ENCODE measurements at places on chromosomes 7 and 10.

DNA sequence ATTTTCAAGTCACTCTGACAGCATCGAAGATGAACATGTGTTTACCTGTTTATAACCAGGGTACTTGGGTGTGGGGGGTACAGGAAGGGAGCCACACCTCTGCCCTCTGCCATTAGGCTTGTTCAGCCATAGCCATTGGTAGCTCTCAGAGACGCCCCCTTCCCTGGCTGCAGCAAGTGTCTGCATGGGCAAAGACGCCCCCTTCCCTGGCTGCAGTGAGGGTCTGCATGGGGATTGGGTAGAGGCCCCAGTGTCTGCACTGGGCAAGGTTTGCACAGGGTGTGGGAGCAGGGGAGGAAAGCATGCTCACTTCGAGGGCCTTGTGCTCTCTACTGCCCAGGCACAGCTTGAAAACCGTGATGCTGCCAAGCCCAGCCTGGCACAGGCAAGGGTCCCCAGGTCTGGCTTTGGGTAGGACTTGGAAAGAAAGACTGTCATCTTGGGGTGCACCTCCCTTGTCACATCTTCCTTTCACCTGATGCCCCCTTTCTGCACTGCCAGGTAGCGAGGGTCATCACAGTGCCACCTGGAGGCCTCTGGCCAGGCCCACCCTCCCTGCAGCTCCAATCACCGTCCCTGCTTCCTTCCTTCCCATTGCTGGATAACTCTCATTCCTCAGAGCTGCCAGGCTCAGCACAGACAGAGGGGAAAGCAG is 3.7 kb downstream of the TMEM225B start:
- DNase-seq, result no peak

- no peak for DNase-seq
Measured at GRCh38 chr10:91420868-91421267, 10.7 kb downstream of the HECTD2 start.

DNA sequence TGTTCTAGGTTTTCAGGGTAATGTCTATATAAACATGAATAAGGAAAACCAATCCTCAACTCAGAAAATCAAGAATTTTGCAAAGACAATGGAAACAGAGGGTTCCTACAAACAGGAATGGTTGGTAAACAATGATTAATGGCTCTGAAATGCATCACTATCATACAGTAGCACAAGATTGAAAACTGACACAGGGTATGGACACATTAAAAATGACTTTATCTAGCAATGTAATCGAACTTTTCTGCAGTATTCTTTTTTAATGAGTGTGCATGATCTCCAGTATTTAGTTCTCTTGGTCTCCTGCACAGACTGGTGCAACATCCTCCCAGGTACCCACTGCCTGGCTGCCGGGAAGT is 15.9 kb downstream of the GRB10 start:
- DNase-seq, result no peak

DNA sequence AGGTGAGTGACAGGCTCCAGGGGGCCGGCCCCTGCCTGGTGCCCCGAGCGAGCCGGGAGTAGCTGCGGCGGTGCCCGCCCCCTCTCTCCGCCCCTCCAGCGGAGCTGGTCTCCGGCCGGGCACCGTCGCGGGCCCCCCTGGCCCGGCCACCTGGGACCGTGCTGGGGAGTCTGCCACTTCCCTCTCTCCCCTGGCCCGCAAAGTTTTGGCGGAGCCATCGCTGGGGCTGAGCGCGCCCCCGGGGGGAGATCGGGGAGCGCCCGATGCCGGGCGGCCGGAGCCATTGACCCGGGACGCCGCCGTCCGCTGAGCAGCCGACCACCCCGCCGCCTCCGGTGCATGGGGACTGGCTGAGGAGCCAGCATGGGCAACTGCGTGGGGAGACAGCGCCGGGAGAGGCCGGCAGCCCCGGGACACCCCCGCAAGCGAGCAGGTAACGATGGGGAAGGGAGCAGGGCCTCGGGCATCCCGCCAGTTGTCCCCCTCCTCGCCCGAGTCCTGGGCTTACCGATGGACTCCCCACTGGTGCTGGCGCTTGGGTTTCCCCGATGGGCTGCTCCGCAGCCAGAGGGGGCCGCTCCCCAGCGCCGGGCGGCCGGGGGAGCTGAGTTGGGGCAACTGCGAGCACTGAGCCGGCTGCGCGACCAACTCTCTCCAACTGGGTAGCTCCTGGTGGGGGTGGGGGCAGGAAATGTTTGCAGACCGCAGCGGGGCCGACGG is at the start of gene UBTD1:
Gene UBTD1, plus strand, starts transcription at position 84 of the 720 bp plus-strand sequence. Its CDS starts 280 bp downstream, at position 364.
- DNase-seq, result no peak

Measured in pulmonary artery endothelial cell (primary cell).